Astrocyte of the spinal cord (primary cell): ENCODE measurements at places on chromosomes 1 and 21.

DNA sequence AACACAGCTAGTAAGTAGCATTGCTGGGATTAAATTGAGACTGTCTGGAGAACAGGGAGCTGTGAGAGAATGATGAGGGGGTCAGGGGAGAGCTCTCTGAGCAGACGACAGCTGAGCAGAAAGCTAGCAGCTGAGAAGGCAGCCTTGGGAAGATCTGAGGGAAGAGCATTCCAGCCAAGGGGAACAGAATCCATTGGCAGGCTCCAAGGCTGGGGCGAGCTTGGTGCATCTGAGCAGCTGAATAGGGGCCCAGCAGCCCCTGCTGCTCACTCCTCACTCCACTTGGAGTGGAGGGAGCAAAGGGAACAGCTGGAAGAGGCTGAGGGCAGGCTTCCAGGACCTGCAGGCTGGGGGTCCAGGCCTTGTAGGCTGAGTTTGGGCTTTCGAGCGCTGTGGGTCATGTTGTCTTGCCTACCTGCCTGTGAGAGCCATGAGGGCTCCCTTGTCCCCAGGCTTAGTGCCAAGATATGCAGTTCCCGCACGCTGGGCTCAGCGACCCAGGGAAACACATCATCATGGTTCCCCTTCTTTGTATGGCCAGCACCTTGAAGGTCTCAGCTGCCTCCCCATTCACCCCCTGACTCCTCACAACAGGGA, 10.5 kb downstream of the ACOT11 start:
- no peak for DNase-seq

DNA sequence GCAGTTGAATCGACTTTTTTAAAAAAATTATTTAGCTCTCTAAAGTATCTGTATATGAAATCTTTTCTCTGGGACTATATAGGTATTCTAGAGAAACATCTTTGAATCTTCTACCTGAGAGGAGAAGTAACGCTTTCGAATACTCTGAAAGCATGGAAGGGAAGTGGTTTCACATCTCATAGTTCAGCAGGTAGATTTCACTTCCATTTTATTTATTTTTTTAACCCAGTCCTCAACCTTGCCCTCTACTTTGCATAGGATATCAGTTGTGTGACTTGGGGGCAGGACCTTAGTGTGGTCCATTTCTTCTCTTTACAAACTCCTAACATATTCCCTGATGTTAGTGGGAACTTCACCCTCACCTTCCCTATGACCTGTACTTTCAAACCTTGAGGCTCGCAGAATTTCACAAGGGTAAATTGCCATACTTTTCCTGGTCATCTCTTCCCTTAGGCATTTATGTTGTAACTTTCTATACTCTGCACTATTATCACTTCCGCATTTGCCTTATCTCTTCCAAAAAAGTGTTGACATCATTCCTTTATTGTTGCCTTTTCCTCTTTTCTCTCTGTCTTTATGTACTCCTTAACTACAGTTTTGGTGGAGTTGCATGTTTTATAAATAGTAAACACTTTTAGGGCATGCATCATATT, 1208.5 kb upstream of the ADGRL4 start:
- DNase-seq = no peak

- DNase-seq = peak; percentile 16
Measured at GRCh38 chr1:204207136-204207616, 6.6 kb downstream of the GOLT1A start.

- DNase-seq = no peak
Measured at GRCh38 chr1:36948606-36949005, 85.7 kb downstream of the GRIK3 start.

GRCh38 chr1:35345439-35345981, 77.0 kb downstream of the ZMYM4 start:
- DNase-seq = no peak

GRCh38 chr1:162928141-162928540, 67.2 kb upstream of the CCDC190 start:
- DNase-seq = no peak

- no peak for DNase-seq
Measured at GRCh38 chr1:175466556-175466955, 274.0 kb upstream of the KIAA0040 start.

- DNase-seq = no peak
Measured at GRCh38 chr1:153370146-153370545, 5.3 kb downstream of the S100A12 start.

GRCh38 chr1:202009326-202010179, 834 bp upstream of the ELF3 start:
- peak; percentile 69 for DNase-seq

GRCh38 chr1:184056921-184057555, 5.5 kb downstream of the TSEN15 start:
- peak; percentile 72 for DNase-seq
